ENCODE measurements at places on chromosomes 13 and 19.

DNA sequence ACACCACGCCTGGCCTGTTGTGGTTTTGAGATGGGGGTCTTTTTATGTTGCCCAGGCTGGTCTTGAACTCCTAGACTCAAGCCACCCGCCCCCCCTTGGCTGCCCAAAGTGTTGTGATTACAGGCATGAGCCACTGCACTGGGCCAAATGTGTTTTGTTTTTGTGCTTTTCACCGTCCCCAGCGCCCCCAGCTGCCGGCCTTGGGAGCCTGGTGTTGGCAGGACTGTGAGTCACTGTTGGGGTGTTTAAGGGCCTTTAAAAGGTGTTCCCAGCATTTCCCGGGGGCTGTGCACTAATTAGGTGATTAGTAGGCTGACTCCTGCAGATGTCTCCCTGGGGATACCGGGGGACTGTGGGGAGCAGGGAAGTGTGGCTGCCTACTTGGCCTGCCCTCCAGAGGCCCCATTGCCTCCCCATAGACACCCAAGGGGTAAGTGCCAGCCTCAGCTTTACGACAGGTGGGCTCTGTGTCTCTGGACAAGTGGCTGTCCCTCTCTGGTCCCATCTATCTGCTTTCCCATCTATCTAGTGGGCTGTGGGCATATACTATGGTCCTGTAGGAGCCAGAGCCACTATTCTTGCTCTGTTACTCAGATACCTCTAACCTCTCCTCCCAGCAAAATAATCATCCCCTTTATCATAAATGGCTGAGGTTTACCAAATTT is 11.8 kb upstream of the TLE5 start:
- DNase-seq = no peak

GRCh38 chr13:84431646-84432045 is 549.4 kb upstream of the SLITRK1 start:
- no peak for DNase-seq

DNA sequence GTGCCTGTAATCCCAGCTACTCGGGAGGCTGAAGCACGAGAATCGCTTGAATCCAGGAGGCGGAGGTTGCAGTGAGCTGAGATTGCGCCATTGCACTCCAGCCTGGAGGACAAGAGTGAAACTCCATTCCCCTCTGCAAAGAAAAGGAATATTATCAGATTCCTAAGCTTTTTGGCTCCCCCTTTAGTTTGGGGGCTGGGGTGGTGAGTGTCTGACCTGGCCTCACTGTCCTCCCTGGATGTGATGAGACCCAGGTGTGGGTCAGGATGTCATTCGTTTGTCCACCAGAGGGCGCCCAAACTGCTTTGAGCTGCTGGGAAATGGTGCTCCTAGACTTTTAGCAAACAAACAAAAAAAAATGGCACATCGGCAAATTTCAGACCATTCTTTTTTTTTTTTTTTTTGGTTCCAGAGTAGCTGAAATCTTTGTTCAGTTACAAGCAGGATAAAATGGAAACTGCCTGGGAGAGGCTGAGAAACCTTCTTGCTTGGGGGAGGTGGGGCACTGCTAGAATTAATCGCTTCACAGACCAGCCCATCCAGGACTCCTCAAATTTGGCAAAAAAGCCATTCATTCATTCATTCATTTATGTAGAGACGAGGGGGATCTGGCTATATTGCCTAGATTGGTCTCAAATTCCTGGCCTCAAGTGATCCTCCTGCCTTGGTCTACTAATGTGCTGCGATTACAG is 29.4 kb downstream of the SPC24 start:
- DNase-seq = peak; percentile 66

- no peak for DNase-seq
Observed at GRCh38 chr19:12720851-12721655, 2.7 kb downstream of the TNPO2 start.

- DNase-seq = no peak
Observed at GRCh38 chr13:72983085-72983768, 75.6 kb upstream of the KLF5 start.

GRCh38 chr19:1307320-1307719 is 21.6 kb downstream of the EFNA2 start:
- DNase-seq = no peak
